Choroid plexus epithelial cell (primary cell): ENCODE measurements at places on chromosomes 2 and 18.

DNA sequence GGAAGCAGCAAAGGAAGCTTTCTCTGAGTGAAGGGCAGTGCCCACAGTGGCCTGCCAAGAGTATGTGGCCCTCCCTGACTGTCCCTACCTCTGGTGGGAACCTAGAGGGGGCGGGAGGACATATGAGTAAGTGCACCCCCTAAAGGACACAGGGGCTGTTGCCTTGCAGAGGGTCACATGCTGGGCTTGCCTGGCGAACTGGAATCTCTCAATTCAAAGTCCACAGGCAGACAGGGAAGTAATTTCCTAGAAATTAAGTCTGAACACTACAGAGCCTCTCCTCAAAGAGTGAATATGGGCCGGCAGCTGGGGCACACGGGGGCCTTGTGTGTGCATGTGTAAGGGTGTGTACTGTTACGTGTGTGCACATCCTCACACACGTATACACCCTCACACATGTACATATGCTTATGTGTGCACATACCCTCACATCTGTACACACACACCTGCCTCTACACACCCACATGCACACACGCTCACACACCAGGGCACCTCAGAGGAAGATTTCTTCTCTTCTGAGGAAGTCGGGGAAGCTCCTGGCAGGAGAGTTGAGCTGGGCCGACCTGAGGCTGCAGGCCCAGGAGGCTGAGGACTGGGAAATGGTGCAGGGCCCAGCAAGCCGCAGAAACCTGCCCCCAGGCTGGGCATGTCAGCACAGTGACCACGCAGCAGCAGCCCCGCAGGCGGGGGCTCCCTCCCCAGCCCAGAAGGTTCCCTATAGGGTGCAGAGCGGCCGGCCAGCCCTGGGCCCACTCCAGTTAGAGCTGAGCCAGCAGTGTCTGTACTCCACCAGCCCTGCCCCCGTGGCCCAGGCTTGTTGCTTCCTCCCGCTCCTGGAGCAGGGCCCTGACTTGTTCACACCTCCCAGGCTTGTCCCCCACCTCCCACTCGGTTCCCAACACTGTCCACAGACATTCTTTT is 77.4 kb upstream of the TAF1B start:
- no peak for DNase-seq

DNA sequence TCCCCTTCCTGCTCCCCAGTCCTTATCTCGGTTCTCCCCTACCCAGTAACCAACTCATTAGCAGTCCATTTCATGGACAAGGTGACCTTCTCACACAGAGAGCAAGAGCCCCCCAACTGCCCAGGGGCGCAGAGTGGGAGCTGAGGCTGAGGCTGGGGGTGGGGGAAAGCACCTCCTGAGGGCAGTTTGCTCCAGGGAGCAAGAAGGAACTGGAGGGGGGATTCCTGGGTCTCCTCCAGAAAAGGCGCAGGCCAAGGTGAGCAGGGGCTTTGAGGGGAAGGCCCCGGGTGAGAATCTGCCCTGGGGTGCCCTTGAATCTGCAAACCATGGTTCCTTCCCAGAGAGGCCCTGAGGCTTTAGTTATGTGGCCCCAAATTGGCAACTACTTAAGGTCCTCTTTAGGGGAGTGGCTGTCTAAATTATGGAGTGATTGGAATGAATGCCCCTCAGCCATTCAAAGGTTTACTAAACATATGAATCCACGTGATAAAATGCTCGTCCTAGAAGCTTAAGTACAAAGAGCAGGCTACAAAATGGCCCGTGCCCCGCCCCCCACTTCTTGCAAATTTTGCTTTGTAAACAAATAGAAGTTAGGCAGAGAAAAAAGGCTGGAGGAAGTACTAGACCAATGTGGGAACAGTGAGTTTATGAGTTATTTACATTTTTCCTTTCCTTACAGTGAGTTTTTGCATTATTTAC is 123.5 kb upstream of the HS6ST1 start:
- peak; percentile 34 for DNase-seq

DNA sequence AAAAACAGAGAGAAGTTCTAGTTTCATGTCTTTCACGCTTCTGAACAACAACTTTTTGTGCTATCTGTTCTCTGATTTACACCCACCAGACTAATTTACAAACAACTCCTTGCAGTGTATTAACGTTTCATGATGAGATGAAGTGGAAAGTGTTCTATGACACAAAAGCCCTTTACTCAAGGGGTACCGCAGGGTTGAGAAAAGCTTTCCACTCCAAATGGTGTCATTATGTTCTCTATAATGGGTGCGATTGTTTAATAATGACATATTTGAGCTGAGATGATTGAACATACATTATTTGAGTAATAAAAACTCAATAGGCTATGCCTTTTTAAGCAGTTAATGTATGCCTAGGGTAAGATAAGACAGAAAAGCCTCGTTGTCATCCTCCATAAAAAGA is 76.3 kb downstream of the ACTR3 start:
- DNase-seq, result no peak

- peak; percentile 76 for DNase-seq
Observed at GRCh38 chr18:75247611-75248421, 37.2 kb downstream of the TSHZ1 start.

DNA sequence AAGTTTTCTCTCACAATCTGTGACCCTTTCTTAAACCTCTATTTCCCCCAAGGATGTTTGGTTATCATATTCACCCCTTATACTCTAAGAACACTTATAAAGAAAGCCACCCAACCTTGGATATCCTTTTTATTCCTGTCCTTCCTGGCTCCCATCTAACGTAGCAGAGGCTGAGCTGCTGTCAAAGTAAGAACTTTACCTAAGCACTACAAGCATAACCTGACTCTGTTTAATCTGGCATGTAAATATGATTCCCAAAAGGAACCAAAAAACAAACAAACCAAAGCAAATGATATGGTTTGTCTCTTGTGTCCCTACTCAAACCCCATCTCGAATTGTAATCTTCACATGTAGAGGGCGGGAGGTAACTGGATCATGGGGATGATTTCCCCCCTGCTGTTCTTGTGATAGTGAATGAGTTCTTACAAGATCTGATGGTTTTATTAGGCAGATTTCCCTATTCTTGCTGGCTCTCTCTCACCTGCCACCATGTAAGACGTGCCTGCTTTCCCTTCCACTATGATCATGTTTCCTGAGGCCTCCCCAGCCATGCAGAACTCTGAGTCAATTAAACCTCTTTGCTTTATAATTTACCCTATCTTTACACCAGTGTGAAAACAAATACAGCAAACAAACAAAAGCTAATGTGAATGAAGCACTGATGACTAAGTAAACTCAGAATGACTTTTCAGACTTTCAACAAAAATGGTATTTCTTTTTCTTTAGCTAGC is 72.7 kb upstream of the SPOPL start:
- no peak for DNase-seq

DNA sequence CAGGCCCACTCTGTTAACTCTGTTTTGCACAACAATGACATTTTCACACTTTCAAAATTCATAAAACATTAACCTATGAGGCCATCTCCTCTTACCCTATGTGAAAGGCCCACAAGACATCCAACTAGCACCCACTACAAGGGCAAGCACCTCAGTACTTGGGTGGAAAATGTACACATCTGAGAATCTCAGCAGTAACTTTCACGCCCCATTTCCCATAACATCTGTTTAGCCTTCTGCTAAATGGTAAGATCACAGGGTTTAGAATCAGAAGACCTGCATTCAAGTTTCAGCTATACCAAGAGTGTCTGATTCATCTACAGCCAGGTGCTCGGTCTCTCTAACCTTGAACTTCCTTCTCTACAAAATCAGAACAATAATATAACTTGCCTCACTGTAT is 89.2 kb downstream of the SP100 start:
- no peak for DNase-seq

- DNase-seq, result peak; percentile 12
Observed at GRCh38 chr2:3130889-3131635, 246.6 kb downstream of the EIPR1 start.

GRCh38 chr2:111664275-111664850 is 219.6 kb downstream of the ANAPC1 start:
- DNase-seq, result no peak

GRCh38 chr18:48123324-48123723 is 192.9 kb upstream of the SMAD2 start:
- no peak for DNase-seq

- no peak for DNase-seq
Observed at GRCh38 chr18:58394602-58395425, 234.1 kb downstream of the ALPK2 start.

DNA sequence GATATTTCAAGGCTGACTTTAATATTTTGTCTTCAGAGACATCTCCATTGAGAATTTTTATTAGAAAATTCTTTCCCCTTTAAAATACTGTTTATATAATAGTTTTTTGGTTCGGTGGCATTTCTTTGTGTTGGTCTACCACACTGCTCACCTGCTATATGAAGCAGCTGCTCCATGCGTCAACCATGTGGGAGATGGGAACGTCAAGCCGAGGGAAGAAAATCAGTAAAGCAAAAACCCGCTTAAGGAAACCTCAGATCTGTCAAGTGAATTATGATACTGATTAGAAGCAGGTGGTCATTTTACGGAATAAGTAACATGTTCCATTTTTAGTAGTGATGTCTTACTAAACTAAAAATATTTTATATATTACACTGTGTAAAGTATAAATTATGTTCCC is 5.6 kb upstream of the TMEM17 start:
- no peak for DNase-seq

DNA sequence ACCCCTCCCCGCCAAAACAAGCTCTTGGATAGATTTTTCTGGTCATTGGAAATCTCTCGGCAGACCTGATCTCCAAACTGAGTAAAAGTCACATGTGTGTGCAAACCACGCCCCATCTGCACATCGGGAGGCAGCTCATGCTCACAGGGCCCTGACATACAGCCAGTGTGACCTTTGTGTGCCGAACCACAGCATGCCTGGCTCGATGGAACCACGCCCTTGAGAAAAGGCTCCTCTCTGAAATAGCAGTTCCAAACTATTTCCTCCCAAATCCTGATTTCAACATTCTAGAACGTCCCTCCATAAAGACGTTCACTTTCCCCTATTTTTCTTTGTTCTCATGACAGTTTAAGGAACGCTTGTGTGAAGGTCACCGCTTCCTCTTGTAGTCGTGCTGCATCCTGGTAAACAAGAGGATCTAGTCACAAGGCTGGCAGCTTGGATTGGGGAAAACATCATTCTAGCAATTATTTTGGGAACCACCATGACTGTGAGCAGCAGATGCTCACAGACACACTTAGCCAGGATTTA is 59.3 kb upstream of the MAP4K4 start:
- DNase-seq, result no peak

DNA sequence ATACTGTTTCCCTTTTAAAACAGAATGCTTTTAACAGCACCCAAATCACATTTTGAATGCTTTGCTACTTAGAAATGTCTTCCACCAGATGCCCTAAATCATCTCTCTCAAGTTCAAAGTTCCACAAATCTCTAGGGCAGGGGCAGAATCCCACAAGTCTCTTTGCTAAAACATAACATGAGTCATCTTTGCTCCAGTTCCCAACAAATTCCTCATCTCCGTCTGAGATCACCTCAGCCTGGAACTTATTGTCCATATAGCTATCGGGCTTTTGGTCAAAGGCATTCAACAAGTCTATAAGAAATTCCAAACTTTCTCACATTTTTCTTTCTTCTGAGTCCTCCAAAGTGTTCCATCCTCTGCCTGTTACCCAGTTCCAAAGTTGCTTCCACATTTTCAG is 1374.5 kb upstream of the NXPH2 start:
- peak; percentile 11 for DNase-seq

GRCh38 chr2:112073875-112074274 is 18.8 kb downstream of the TMEM87B start:
- no peak for DNase-seq

- DNase-seq, result peak; percentile 10
Observed at GRCh38 chr2:23596316-23596885, 211.4 kb downstream of the KLHL29 start.
